Dermis lymphatic vessel endothelial cell (primary cell): ENCODE measurements at places on chromosomes 12 and 14. TPM values are rescaled to one million over a fixed set of nuclear protein-coding genes. Genes with fewer than 3 reads are reported as not detected.

The CELA1 gene
- not detected in 2 replicates for total RNA-seq

The SCNN1A gene
- 0.43 TPM in 1 of 2 replicates, not detected in the other for total RNA-seq

The TTC6 gene
- total RNA-seq = under 0.01 TPM in 1 of 2 replicates, not detected in the other

The SIX1 gene
- total RNA-seq = 0.09 and 0.11 TPM in 2 replicates

The ADAM20 gene
- 0.22 and 0.52 TPM in 2 replicates for total RNA-seq

The PAX9 gene
- total RNA-seq = under 0.01 TPM in 2 replicates

The KLRC2 gene
- total RNA-seq = not detected in 2 replicates

The HOXC11 gene
- 0.11 TPM in 1 of 2 replicates, not detected in the other for total RNA-seq

The STON2 gene
- 175 and 327 TPM in 2 replicates for total RNA-seq

The GYS2 gene
- total RNA-seq = not detected in 2 replicates

The COCH gene
- 8.8 and 32.4 TPM in 2 replicates for total RNA-seq

The LBHD2 gene
- total RNA-seq = not detected in 2 replicates

The TTC7B gene
- total RNA-seq = 17.0 and 23.7 TPM in 2 replicates

The MAP4K5 gene
- 51.9 and 76.2 TPM in 2 replicates for total RNA-seq

The LGR5 gene
- total RNA-seq = not detected in 2 replicates

The OAS2 gene
- total RNA-seq = 0.43 and 0.95 TPM in 2 replicates

The CHPT1 gene
- total RNA-seq = 19.3 and 23.6 TPM in 2 replicates

The PLCZ1 gene
- not detected in 2 replicates for total RNA-seq

The FAM234B gene
- 11.4 and 11.5 TPM in 2 replicates for total RNA-seq

The PDE3A gene
- 0.43 and 2.8 TPM in 2 replicates for total RNA-seq

The USP15 gene
- total RNA-seq = 62.0 and 73.1 TPM in 2 replicates

The CCDC92 gene
- 5.4 and 6.0 TPM in 2 replicates for total RNA-seq

The NRIP2 gene
- total RNA-seq = not detected in 2 replicates

The YAF2 gene
- 14.3 and 16.4 TPM in 2 replicates for total RNA-seq

The DHRS7 gene
- 81.4 and 100 TPM in 2 replicates for total RNA-seq

The EIF2S3B gene
- 0.54 and 1.4 TPM in 2 replicates for total RNA-seq

The CABP1 gene
- not detected in 2 replicates for total RNA-seq

The MYBPC1 gene
- not detected in 2 replicates for total RNA-seq

The SLC24A4 gene
- 0.09 and 0.11 TPM in 2 replicates for total RNA-seq

The GLT1D1 gene
- not detected in 2 replicates for total RNA-seq

The IFI27 gene
- total RNA-seq = 2.2 and 4.7 TPM in 2 replicates

The RGS6 gene
- not detected in 2 replicates for total RNA-seq

The TROAP gene
- 1.5 and 2.2 TPM in 2 replicates for total RNA-seq

The KRT73 gene
- not detected in 2 replicates for total RNA-seq

The RNASE4 gene
- total RNA-seq = 12.8 and 19.3 TPM in 2 replicates

The TAOK3 gene
- 16.1 and 18.5 TPM in 2 replicates for total RNA-seq

The GALNT9 gene
- not detected in 2 replicates for total RNA-seq

The CLEC14A gene
- total RNA-seq = 83.6 and 149 TPM in 2 replicates

The AP4S1 gene
- total RNA-seq = 4.3 and 6.0 TPM in 2 replicates

The CCDC177 gene
- total RNA-seq = not detected in 2 replicates

The IL22 gene
- total RNA-seq = not detected in 2 replicates

The OTUB2 gene
- 0.11 and 0.60 TPM in 2 replicates for total RNA-seq

The CRADD gene
- total RNA-seq = 9.9 and 11.4 TPM in 2 replicates

The DBX2 gene
- total RNA-seq = not detected in 2 replicates

The SPX gene
- total RNA-seq = under 0.01 and 0.22 TPM in 2 replicates

The BDKRB1 gene
- total RNA-seq = not detected in 2 replicates

The CHURC1 gene
- 36.0 and 64.4 TPM in 2 replicates for total RNA-seq

The ATF7IP gene
- 15.7 and 21.5 TPM in 2 replicates for total RNA-seq

The TSPAN8 gene
- total RNA-seq = not detected in 2 replicates

The MAP1LC3B2 gene
- total RNA-seq = 0.43 TPM in 2 replicates

The SLC10A1 gene
- not detected in 2 replicates for total RNA-seq

The TSHR gene
- not detected in 2 replicates for total RNA-seq
